T-cell (primary cell): ENCODE measurements at places on chromosomes 16 and 17. TPM values are rescaled to one million over a fixed set of nuclear protein-coding genes. Genes with fewer than 3 reads are reported as not detected.
A peak's percentile ranks its signal among the peaks of the same experiment; 100 is the strongest.

Gene C16orf54
- 142 TPM for total RNA-seq

Gene LRRC46
- total RNA-seq, result 1.0 TPM

Gene MT4
- not detected for total RNA-seq

Gene GFAP
- not detected for total RNA-seq

- DNase-seq, result no peak
Measured at GRCh38 chr16:1545044-1546040, 11.9 kb downstream of the TMEM204 start.

GRCh38 chr17:82449131-82449882 lies 1.2 kb downstream of the CYBC1 start:
- DNase-seq, result peak; percentile 79

DNA sequence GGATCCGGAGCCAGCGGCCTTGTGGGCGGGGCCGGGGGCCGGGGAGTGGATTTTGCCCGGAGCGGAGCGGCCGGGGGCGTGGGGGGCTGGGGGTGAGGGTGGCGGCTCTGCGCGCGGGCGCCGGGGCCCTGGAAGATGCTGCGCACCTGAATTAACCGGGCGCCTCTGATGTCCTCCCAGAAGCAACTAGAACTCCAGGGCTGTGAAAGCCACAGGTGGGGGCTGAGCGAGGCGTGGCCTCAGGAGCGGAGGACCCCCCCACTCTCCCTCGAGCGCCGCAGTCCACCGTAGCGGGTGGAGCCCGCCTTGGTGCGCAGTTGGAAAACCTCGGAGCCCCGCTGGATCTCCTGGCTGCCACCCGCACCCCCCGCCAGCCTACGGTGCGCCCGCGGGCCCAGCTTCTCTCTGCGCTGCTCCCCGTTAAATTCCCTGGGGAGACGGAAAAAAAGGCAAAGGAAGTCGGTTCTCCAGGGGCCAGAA lies 549 bp downstream of the SLC26A11 start:
- no peak for DNase-seq

GRCh38 chr17:44222112-44222869 lies 2.8 kb upstream of the UBTF start:
- no peak for DNase-seq

GRCh38 chr17:80927791-80928216 lies 63.8 kb upstream of the CHMP6 start:
- no peak for DNase-seq

- DNase-seq, result no peak
Measured at GRCh38 chr17:41512546-41513167, 6.0 kb downstream of the KRT15 start.

- DNase-seq, result no peak
Measured at GRCh38 chr16:71364133-71364681, 5.7 kb downstream of the CALB2 start.

- no peak for DNase-seq
Measured at GRCh38 chr16:49594685-49595498, 221.3 kb downstream of the C16orf78 start.
